GM13976 (cell line): ENCODE measurements at places on chromosomes 1 and 21.

DNA sequence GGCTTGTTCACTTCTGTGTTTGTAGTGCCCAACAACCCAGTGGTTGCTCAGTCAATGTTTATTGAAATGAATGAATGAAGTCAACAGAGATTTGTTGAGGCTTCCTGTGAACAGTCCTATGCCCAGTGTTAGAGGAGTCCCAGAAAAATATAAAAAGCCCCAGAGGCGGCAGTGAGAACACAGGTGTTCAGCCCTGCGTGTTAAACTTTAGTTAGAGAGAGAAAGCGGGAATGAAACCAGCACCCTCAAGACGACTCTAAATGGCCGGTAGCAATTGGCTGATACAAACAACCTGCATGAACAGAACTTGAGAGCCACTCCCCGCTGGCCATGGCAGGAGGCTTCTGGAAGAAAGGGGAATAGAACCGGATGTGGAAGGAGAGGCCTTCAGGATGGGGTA, 22.6 kb downstream of the TMEM51 start:
- DNase-seq: no peak

- DNase-seq: no peak
Observed at GRCh38 chr1:8347635-8348034, 29.7 kb downstream of the SLC45A1 start.

DNA sequence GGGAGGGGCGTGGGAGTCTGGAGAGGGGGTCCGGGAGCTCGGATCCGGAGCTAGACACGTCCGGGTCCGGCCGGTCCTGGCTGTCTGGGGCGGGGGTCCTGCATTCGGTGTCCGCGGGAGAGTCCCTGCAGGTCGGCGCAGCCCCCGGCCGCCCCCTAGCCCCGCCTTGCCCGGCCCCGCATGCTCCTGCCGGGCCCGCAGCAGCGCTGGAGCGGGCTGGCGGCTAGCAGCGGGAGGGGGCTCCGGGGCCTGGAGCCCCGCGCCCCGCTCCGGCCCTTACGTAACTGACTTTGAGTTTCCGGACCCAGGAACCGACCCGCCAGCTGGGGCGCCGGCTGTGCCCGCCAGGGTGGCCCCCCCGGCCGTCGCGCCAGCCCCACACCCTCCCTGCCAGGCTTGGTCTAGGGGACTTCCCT, 26.9 kb upstream of the EPB41 start:
- peak; percentile 58 for DNase-seq

GRCh38 chr1:197224160-197224559, 43.9 kb upstream of the CRB1 start:
- DNase-seq: no peak

DNA sequence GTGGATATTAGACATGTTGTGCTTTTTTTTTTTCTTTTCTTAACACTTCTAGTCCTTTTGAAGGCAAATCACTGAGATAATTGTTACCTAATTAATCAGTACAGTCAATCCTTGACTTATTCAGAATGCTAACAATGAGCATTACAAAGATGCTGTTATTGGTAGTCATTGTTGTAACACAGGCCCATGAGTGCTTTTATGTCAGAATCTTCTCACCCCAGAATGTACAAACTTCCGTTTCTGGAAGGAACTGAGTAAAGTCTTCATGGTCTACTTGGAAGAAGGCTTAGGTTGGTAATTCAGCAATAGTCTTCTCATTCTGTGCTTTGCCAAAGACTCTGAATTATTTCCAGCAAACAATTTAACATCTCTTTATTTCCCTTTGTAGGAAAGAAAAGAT, 3.1 kb downstream of the KCNK1 start:
- DNase-seq: no peak

- no peak for DNase-seq
Observed at GRCh38 chr21:36379251-36379650, 5.9 kb upstream of the CHAF1B start.

DNA sequence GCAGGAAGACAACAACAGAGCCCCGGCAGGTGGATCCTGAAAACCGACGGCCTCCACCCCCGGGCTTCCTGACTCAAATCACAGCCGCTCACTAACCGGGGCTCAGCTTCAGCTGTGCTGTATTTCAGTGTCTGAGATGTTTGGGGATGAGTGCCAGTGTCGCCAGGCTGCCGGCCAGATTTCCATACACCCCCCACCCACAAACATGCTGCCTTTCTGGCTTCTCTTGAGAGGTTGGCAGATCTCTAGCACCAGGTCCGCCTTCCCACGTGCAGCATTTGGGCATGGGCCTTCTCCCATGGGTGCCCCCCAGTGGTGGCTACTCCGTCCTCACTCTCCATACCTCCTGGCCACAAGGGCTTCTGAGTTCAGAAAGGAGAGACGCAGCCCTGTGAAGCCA, 34.8 kb downstream of the KCNAB2 start:
- no peak for DNase-seq

- no peak for DNase-seq
Observed at GRCh38 chr1:175808573-175808972, 65.2 kb upstream of the TNR start.

GRCh38 chr1:160449494-160449893, 49.1 kb downstream of the VANGL2 start:
- DNase-seq: no peak

- no peak for DNase-seq
Observed at GRCh38 chr1:85134583-85135391, 66.0 kb downstream of the SYDE2 start.

GRCh38 chr1:87795615-87796337, 467.1 kb downstream of the LMO4 start:
- no peak for DNase-seq

DNA sequence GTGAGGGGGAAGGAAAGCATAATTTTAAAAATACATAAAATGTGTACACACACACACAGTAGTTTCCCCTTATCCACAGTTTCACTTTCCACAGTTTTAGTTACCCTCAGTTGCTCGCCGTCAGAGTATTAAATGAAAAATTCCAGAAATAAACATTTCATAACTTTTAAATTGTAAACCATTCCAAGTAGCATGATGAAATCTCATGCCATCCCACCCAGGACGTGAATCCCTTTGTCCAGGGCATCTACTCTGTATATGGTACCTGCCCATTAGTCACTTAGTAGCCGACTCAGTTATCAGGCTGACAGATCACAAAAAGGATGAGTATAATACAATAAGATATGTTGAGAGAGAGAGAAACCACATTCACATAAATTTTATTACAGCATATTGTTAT, 36.2 kb downstream of the EPS15 start:
- no peak for DNase-seq

GRCh38 chr1:223355699-223356098, 8.3 kb downstream of the SUSD4 start:
- DNase-seq: no peak

- DNase-seq: no peak
Observed at GRCh38 chr1:245255783-245256182, 101.0 kb downstream of the KIF26B start.

- no peak for DNase-seq
Observed at GRCh38 chr1:233045588-233045987, 95.2 kb downstream of the NTPCR start.

GRCh38 chr1:16211824-16212223, 628 bp downstream of the ARHGEF19 start:
- no peak for DNase-seq

DNA sequence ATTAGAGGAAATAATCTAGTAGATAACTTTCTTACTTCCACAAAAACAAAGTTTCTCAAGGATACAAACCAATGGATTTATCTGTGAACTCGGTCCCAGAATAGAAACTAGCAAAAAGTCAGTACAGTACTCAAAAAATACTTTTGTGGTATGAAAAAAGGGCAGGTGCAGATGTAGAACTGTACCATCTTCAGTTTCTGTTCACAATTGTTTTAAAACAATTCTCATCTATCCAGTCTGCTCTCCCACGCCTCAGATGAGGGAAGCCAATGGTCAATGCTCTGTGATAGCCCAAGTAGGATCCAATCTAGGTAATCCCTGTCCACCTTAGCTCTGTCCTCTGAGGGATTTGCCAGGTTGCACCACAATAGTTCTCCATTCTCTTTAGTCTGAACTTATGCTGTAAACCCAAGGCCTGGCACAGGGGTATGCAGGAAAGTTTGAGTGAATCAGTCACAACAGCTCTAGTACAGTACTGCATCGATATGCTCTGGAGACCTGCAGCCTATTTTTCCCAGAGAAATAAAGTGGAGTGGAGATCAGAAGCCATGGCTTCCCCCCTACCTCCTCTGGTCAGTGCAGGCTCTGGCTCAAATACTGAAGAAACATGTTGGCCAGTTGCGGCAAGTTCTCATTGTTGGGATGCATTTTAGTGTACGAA, 1.4 kb downstream of the KTI12 start:
- peak; percentile 47 for DNase-seq

DNA sequence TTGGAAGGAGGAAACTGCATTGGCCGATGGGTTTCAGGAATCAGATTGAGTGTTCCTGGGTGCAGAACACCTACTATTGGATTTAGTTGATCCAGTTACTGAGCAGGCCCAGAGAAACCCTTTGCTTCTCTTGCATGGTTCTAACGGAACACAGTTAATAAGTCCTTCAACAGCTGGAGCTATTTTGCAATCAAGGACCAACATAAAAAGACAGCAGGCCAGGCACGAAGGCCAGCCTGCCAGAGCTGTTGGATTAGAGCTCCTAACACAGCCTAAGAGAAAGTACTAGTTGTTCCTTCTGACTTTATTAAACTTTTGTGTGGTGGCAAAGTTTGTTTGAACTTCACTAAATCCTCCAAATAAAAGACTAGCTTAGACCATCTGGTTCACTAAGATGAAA, 148.0 kb upstream of the LMO4 start:
- no peak for DNase-seq

GRCh38 chr1:150627826-150628410, 1.5 kb downstream of the ENSA start:
- no peak for DNase-seq

DNA sequence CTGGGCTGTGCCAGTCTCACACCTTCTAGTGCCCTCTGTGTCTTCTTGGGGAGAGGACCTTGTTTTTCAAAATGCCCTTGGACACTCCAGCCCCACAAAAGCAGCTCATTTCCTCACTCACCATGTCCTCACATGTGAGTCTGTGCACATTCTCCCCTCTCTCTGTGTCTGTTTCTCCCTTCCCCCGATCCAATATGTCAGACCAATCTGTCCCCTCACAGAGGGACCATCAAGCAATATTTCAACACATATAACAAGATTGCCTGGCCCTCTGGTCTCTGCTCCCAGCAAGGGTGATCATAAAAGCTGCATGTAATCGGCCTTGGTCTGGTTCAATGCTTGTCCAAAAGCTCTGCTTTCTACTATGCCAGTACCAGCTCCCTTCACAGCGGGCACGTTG, 261.2 kb downstream of the MATN1 start:
- DNase-seq: no peak

- DNase-seq: no peak
Observed at GRCh38 chr1:205878026-205878425, 28.1 kb upstream of the PM20D1 start.

GRCh38 chr21:38741950-38742256, 63.8 kb upstream of the ETS2 start:
- no peak for DNase-seq

DNA sequence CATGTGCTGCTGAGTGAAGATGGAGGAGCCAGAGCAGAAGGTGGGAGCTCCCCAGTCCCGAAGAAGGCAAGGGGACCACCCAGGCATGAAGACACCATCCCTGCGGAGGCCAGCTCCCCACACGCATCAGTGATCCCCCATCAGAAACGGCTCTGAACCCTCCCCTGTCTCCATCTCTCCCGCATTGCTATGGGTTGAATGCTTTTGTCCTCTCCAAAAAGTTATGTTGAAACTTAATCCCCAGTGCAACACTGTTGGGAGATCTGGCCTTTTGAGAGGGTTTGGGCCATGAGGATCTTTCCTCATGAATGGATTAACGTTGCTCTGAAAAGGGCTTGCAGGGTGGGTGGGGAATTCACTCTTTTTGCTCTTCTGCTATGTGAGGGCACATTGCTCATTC, 147.6 kb downstream of the AJAP1 start:
- no peak for DNase-seq
